ENCODE measurements at places on chromosomes 16 and 17. TPM values are rescaled to one million over a fixed set of nuclear protein-coding genes. Genes with fewer than 3 reads are reported as not detected.

The KREMEN2 gene
- total RNA-seq, result not detected

DNA sequence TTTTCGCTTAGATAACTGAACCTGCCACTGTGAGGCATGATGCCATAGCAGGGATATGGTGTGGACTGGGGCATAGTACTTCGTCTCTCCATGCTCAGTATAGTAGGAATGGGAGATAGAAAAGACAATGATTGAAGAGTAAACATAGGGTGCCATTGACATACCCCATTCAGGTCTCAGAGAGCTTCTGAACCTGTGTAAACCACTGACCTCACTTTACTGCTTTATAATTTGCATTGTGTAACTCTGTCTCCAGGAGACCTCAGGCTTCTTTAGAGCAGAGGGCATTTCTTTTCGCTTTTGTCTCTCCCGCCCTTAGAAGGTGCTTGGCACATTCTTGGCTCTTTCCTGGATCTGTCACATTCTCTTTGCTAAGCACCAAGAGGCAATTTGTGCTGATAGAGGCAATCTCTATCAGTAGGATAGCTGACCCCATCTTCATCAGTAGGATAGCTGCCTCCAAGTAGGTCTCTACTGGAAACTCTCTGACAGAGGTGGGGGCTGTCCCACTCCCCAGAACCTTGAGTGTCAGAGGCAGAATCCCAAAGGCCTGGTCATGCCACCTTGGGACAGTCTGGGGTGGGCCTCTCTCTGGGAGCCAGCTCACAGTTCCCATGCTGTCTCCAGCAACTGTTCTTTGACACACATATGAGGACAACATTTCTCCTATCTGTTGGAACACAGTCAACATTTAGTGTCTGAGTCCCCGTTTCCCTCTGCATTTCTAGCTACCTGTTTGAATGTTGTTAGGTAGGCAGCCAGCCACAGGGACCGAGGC is 181.9 kb downstream of the UTP18 start:
- DNase-seq, result no peak

DNA sequence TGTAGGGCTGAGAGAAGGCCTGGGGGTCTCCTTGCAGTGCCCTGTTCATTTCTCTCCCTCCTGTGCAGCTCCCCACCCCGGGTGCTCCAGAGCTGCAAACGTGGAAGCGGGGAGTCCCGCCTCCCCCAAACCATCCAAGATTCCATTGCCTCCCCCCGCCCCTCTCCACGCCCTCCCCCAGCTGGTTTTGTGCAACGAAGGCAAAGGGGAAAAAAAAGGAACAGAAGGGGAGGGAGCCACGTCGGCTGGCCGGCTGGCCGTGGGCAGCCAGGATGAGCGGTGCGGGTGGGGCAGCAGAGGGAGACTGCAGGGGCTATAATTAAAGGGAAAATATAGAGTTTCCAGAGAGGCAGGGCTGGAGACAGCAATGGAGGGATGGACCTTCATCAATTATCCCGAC is 1.7 kb upstream of the COL1A1 start:
- DNase-seq, result no peak

GRCh38 chr17:9183306-9183705 is 162.0 kb downstream of the NTN1 start:
- DNase-seq, result no peak

DNA sequence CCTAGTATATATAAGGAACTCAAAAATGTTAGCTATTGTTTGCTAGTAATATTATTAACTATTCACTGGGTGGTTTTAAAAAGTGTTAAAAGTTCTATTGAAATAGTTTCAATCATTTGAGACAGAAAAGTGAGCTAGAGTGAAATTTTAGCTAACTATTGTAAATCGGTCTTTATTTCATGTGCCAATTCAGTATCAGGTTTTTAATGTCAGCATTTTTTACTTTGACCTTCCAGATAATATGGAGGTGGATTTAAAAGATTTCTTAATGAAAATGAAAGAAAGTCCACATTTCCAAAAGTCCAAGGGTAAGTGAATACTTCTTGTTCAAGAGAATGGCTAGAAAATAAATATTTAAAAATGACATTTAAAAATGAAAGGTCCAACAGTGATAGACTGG is 90.9 kb downstream of the EFCAB13 start:
- no peak for DNase-seq

DNA sequence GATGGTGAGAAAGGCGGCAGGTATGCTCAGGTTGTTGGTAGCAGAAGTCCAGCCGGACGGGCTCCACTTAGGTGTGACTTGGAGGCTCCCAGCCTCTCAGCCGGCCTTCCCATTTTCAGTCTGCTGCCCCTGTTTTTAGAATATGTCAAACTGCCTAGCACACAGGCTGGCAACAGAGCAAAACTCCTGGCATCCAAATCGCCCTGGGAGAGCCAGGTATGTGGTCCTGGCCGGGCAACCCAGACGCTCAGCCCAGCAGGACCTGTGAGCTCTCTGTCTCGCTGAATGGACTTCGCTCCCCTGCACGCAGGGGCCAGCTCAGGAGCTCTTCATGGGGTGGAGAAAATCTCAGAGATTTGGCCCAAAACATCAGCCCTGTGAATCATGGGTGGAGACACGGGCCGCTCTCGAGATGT is 147.9 kb upstream of the CHMP6 start:
- DNase-seq, result no peak

DNA sequence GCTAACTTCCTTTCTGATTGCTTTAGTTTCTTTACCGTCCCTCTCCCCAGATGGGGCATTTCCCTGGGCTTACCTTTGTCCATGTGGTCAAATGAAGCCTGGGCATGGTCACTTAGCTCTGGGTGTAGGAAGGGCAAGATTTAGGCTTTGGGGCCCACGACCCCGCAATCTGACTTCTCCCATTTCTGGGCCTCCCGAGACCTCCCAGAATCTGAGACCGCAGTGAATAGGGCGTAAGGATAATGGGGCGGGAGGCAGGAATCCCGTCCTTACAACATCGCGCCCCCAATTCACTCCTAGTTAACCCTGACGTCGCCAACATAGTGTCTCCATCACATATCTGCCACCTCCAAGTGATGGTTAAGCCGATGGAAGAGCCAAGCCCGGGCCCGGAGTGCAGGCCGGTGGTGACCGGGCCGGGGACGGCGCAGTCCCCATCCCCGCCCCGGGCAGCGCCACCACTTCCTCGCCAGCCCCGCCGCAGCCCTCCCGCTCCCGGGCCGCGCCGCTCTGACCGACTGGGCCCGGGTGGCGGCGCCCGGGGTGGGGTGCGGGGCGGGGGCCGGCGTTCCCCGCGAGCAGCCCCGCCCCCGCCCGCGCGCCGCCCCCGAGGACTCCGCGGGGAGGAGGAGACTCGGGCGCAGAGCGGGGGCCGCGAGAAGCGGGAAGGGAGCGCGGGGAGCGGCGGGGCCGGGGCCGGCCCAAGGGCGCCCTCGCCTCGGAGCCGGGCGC is at the start of gene RHBDL3:
TSS of gene RHBDL3 (plus strand) at position 641 of the 732 bp plus-strand sequence. CDS start 358 bp downstream, outside the sequence.
- no peak for DNase-seq

GRCh38 chr17:80861892-80862291 is 129.7 kb upstream of the CHMP6 start:
- peak; percentile 49 for DNase-seq

The SLFN14 gene
- not detected for total RNA-seq

The CIITA gene
- 1.6 TPM for total RNA-seq

The ANKS4B gene
- not detected for total RNA-seq

GRCh38 chr17:28723159-28723835 is 2.7 kb downstream of the TLCD1 start:
- no peak for DNase-seq

- no peak for DNase-seq
Observed at GRCh38 chr16:47230296-47230695, 86.6 kb upstream of the NETO2 start.

The MYH10 gene
- total RNA-seq, result 50.4 TPM

The CDH8 gene
- total RNA-seq, result 0.25 TPM

GRCh38 chr17:8868529-8868951 is 1.1 kb upstream of the PIK3R6 start:
- no peak for DNase-seq

GRCh38 chr17:64092952-64093451 is 36.9 kb downstream of the ERN1 start:
- no peak for DNase-seq

The HBA1 gene
- total RNA-seq, result 115 TPM

The TP53TG3 gene
- not detected for total RNA-seq

The LLGL2 gene
- 3.0 TPM for total RNA-seq

DNA sequence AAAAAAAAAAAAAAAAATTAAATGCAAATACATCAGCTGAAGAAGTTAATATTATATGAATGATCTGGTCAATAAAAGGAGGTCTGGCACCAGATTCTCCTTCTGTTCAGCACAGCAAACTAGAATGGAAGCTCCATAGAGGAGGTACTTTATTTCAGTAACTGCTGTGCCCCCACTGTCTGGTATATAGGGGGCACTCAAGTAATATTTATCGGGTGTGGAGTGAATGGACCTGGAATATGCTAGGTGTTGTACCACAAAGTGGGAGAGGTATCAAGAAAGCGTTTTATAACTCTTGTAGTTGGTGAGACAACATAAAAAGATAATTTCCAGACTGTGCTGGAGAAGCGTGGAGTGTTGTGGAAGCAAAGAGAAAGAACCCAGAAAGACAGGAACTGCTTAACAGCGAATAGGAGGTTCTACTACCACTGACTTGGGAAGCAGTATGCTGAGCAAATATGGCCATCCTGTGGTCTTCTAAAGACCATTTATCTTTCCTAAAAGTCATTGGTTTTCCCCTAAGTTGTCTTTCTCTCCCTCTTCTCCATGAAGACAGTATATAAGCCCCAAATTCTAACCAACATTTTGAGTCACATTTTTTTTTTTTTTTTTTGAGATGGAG is 12.2 kb upstream of the PRKCA start:
- DNase-seq, result no peak

The C1QTNF1 gene
- 65.5 TPM for total RNA-seq

DNA sequence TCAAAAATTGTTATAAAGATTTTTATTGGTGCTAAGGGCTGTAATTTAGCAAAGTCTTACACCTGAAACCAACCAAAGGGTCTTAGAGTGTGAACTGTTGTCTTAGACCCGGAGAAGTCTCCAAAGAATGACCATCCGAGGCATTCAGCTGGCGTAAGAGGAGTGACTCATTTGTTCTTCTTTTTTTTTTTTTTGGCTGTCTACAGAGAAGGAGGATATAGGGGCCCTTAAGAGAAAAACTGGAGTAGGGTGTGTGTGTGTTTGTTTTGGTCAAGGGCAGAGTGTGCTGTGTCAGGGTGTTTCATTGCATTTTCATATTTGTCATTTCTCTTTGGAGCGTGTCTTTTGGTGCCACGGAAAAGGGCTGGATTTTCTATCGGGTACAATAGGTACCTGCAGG is 508.0 kb downstream of the WWOX start:
- no peak for DNase-seq

DNA sequence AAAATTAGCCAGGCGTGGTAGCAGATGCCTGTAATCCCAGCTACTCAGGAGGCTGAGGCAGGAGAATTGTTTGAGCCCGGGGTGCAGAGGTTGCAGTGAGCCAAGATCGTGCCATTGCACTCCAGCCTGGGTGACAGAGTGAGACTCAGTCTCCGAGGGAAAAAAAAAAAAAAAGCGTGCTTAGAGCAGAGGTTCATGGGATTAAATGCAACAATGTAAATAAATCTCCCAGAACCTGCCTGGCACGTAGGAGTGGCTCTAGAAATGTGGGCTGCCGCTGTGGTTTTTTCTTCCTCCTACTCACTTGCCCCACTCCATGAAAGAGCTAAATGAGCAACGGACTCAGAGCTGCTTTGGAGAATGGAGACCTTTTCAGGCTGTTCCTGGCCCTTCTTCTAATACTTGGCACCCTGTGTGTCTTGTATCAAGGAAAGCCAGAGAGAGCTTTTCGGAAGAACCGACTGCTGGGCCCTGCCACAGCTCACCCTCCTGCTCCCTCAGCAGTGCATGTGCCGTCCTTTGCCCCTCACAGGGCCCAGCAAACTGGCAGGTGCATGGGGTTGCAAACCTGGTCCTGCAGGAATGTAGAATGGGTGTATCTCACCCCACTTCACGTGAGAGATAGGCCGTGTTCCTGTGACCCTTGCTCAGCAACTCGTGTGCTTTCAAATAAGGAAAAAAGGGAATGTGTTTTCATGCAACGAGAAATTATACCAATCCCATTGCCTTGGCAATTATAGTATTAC is 52.0 kb downstream of the LDHD start:
- DNase-seq, result no peak

DNA sequence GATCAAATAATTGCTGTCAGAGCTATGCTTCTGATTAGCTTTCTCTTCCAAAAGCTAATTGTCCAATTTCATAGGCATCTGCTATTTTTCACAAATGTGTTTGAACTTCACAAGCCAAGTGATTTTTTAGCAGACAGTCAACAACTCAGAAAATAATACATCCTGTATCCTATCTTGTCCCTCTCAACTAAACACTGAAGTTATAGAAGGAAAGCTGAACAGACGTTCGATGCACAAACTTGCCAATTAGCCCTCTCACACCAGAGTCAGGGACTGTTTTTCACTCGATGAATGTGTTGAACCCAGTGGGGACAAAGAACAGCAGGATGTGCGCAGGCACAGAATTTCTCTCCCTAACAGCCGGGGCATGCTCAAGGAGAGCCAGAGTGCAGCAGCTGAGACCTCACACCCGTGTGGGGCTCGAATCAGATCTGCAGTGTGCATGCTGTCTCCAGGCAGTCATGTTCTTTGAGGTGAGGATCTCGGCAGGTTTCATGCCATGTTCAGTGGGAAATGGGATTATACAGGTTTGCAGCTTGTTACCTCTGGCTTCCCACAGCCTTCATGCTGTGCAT is 246.7 kb upstream of the SDK2 start:
- no peak for DNase-seq

The MEFV gene
- 0.91 TPM for total RNA-seq

The TMED6 gene
- total RNA-seq, result not detected

The C17orf67 gene
- 0.45 TPM for total RNA-seq

DNA sequence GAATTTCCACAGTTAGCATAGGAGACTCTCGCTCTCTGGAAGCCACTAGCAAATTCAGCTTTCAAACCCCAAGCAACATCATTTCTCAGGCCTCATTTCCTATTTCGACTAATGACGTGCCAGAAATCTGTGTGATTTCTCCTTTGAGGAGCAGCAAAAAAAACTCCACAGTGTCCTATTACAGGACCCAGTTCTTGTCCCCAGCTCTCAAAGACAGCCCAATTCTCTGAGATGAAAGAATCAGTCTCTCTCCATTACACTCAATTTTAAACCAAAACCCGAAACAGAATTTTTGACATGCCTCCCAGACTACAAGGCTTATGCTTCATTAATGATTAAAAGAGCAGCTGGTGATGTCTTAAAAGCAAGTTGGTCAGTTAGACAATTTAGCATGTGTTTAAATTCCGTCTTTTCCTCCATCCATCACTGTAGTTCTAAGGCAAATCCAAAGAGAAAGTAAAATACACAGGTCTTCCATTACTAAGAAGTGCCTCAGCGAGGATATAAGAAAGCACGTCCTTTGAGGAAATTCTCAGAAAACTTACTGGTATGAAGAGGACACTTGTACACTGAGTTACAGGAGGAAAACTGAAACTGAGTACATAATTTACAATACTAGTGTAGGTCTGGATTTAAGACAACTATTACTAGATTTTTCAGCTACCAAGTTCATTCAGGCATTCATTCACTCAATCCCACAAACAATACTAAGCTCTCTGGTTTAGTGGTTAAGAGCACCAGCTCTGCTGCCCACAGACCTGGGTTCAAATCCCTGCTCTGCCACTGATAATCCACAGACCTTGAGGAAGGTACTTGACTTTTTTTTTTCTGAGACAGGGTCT is 12.5 kb downstream of the TOM1L2 start:
- no peak for DNase-seq

The CSH2 gene
- not detected for total RNA-seq

The CYBA gene
- total RNA-seq, result 23.4 TPM

The TRIM16 gene
- 30.4 TPM for total RNA-seq

GRCh38 chr16:3022684-3023414 is 893 bp downstream of the HCFC1R1 start:
- peak; percentile 77 for DNase-seq

GRCh38 chr16:86307514-86307903 is 202.8 kb upstream of the FOXF1 start:
- no peak for DNase-seq
